ENCODE measurements at places on chromosomes 2 and 18. TPM values are rescaled to one million over a fixed set of nuclear protein-coding genes. Genes with fewer than 3 reads are reported as not detected.

DNA sequence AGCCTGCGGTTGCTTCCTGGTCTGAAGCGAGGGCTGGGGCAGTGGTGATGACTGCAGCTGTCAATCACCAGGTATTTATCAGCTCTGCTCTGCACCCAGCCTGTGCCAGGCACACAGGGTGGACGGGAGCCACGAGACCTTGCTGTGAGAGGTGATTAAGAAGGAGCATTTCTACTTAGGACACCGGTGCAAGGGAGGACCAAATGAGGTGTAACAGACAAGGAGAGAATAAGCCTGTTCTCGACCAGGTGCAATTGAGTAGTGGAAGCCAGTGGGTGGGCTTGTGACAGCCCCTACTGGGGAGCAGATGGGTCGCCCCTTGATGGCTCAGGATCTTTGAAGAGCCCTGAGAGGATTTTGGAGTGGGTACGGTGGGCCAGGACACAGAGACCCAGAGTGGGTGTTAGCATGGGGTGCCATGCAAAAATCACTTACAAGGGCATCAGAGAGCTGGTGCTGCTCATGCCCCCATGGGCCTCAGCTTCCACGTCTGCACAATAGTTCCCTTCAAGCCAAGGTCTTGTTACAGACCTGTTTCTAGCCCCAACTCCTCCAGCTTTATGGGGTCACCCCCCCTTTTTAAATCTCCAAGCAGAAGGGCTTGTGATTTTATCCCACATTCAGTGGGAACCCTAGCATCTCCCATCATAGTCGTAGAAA is 24.6 kb downstream of the GPR55 start:
- no peak overlapping the region for H3K4me3 ChIP-seq
- H3K27me3 ChIP-seq, result no peaks in the 10 kb centered on the region
- H3K4me1 ChIP-seq, result peaks cover 15% of the 10 kb centered on the region
- H3K36me3 ChIP-seq, result no peaks in the 10 kb centered on the region

DNA sequence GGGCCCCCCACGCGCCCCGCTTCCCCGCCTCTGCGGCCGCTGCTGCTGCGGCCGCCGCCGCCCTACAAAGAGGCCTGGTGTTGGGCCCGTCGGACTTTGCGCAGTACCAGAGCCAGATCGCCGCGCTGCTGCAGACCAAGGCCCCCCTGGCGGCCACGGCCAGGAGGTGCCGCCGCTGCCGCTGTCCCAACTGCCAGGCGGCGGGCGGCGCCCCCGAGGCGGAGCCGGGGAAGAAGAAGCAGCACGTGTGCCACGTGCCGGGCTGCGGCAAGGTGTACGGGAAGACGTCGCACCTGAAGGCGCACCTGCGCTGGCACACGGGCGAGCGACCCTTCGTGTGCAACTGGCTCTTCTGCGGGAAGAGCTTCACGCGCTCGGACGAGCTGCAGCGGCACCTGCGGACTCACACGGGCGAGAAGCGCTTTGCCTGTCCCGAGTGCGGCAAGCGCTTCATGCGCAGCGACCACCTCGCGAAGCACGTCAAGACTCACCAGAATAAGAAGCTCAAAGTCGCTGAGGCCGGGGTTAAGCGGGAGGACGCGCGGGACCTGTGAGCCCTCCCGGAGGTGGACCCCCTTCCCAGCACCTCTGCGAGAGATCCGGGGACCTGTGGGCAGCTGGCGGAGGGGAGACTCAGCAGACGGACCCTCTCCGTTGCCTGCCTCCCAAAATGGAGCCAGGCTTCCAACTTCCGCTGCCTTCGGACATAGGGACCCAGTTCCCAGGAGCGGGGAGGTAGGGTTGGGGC is 1.9 kb downstream of the SP5 start:
- peak overlapping the region; percentile 75 for H3K4me3 ChIP-seq
- no peaks in the 10 kb centered on the region for H3K4me1 ChIP-seq
- peaks cover 59% of the 10 kb centered on the region for H3K27me3 ChIP-seq
- H3K27ac ChIP-seq, result no peak overlapping the region
- DNase-seq, result peak; percentile 86
- H3K36me3 ChIP-seq, result no peaks in the 10 kb centered on the region

DNA sequence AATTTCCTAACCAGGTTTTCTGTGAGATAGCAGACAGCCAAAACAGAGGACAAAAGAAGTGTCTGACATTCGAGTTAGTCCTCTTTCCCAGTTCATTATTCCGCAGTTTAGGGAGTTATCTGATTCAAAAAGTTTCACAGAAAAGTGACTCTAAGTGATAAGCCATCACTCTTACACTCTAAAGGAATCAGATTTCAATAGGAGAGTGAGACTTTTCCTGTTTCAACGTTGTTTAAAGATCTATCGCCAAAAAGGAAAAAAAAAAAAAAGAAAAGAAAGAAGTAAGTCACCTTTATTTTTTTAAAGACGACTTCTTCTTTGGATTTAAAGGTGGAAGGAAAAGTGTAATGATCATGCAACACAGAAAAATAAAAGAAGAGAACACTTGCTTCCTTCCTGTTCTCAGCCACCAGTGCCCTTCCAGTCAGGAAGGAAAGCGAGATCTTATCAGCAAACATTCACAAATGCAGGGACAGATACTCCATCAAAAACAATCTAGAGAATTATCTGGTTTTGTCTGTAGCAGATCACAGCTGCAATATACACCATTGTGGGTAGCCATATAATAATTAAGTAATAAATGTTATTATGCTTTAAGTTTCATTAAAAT is 49.8 kb downstream of the TFPI start:
- H3K36me3 ChIP-seq, result peaks cover 9% of the 10 kb centered on the region
- no peak overlapping the region for H3K4me3 ChIP-seq
- no peak for DNase-seq
- no peaks in the 10 kb centered on the region for H3K4me1 ChIP-seq

GRCh38 chr18:76232779-76233178 is 262.3 kb downstream of the ZNF516 start:
- H3K4me1 ChIP-seq, result no peaks in the 10 kb centered on the region
- no peak overlapping the region for H3K27ac ChIP-seq
- 0 out of 2 replicates have a peak, but pooled peaks cover under 1% of the 10 kb centered on the region for H3K36me3 ChIP-seq
- no peak overlapping the region for H3K4me3 ChIP-seq

DNA sequence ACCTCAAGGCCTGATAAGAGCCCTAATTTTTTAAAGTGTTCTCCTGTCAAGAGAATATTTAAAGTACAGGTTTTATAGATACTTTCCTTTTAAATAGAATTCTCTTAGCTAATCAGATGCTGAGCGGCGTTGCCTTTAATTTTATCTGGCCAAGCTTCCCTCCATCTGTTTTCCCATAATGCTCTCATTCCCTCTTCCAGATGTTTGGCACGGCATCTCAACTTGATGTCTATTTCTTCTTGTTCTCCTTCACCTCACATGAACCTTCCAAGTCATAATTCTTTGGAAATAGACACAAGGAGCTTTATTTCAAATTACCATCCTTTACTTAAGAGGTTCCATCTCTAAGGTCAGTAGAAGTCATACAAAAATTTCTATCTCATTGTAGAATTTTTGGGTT is 76.1 kb upstream of the CPO start:
- H3K27ac ChIP-seq, result no peak overlapping the region
- peaks cover 2% of the 10 kb centered on the region for H3K36me3 ChIP-seq
- peaks cover 6% of the 10 kb centered on the region for H3K4me1 ChIP-seq
- no peaks in the 10 kb centered on the region for H3K27me3 ChIP-seq
- H3K4me3 ChIP-seq, result no peak overlapping the region

DNA sequence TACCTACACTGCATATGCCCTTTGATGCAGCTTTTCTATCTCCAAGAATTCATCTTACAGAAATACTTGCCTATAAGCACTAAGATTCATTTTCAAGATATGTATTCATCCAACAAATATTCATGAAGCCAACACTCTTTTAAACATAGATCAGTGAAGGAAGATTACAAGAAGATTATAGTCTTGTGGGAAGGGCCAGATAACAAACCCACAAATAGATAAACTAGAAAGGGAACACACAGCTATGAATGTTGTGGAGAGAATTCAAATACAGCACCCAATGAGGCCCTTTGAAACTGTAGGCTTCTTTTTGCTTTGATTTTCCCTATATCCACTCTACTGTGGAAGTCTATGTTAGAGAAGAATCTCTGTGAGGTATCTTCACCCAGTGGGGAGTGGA is 186.7 kb upstream of the RBMS1 start:
- no peaks in the 10 kb centered on the region for H3K27me3 ChIP-seq
- H3K4me1 ChIP-seq, result no peaks in the 10 kb centered on the region
- H3K4me3 ChIP-seq, result no peak overlapping the region

- H3K27ac ChIP-seq, result no peak overlapping the region
- no peak for DNase-seq
- H3K36me3 ChIP-seq, result peaks cover 6% of the 10 kb centered on the region
- no peak overlapping the region for H3K4me3 ChIP-seq
Observed at GRCh38 chr18:24114924-24115549, 23.8 kb upstream of the CABYR start.

DNA sequence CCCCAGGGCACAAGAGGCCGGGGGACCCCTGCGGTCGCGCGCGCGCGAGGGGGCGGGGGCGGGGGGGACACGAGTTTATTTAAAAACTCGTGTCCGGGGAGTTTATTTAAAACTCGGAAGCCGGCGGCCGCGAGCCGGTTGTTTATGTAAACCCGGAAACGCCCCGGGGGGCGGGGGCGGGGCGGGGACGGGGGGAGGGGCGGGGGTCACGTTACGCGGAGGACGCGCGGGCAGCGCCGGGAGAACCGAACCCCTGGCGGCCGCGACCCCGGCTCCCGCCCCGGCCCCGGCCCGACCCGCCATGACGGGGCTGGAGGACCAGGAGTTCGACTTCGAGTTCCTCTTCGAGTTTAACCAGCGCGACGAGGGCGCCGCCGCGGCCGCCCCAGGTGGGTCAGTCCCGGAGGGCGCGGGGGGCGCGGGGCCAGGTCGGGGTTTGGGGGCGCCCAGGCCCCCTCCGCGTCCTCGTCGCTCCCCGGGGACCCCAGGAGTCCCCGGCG is 4.4 kb downstream of the NFATC1 start:
- no peak overlapping the region for H3K4me3 ChIP-seq
- H3K36me3 ChIP-seq, result no peaks in the 10 kb centered on the region
- H3K27me3 ChIP-seq, result peaks cover 33% of the 10 kb centered on the region
- DNase-seq, result no peak
- H3K27ac ChIP-seq, result no peak overlapping the region
- no peaks in the 10 kb centered on the region for H3K4me1 ChIP-seq

GRCh38 chr2:127634066-127634617 is 11.8 kb upstream of the GPR17 start:
- DNase-seq, result no peak
- H3K36me3 ChIP-seq, result no peaks in the 10 kb centered on the region
- no peaks in the 10 kb centered on the region for H3K4me1 ChIP-seq

GRCh38 chr18:61738042-61738441 is 154.8 kb downstream of the RNF152 start:
- DNase-seq, result no peak
- no peak overlapping the region for H3K4me3 ChIP-seq
- no peaks in the 10 kb centered on the region for H3K4me1 ChIP-seq
- H3K27ac ChIP-seq, result no peak overlapping the region

GRCh38 chr2:101111917-101112771 is 39.0 kb downstream of the TBC1D8 start:
- no peak for DNase-seq
- no peak overlapping the region for H3K4me3 ChIP-seq
- no peak overlapping the region for H3K27ac ChIP-seq

DNA sequence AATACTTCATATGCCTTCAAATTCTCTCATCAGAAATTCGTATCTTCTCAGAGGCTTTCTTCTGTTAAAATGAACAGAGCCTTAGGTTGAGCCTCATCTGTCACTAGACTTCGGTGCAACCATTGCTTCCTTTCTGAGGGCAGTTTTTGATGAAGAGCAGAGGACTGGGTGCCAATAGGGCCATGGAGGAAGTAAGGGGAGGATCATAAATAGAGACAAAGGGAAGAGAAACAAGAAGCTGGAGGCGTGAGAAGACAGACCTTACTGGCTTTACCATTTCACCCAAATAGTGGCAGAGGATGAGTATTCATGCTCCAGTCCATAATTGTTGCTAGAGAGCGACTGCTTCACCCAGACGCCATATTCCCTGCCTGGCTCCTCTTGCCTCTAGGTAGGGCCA is 215.6 kb upstream of the PKDCC start:
- H3K27ac ChIP-seq, result no peak overlapping the region
- H3K36me3 ChIP-seq, result no peaks in the 10 kb centered on the region
- no peak for DNase-seq
- H3K27me3 ChIP-seq, result no peaks in the 10 kb centered on the region
- no peak overlapping the region for H3K4me3 ChIP-seq
- H3K4me1 ChIP-seq, result no peaks in the 10 kb centered on the region

DNA sequence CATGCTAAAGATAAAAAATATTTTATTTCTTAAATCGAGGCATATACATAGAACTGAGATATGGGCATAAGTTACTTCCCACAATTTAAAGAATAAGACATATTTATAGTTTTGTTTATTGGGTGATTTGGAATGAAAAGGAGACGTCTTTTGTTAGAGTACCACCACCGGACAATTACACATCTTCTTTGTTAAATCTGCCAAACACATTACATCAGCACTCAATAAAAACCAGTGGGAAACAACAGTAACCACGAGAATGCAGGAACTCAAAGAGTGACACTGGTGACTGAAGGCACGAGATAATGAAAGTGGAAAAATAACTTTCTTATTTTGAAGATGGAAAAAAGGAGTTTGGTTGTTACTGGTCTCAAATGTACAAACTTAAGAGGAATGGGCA is 92.6 kb upstream of the TFCP2L1 start:
- no peak overlapping the region for H3K4me3 ChIP-seq
- H3K27ac ChIP-seq, result no peak overlapping the region
- H3K4me1 ChIP-seq, result no peaks in the 10 kb centered on the region
- H3K36me3 ChIP-seq, result peaks cover 61% of the 10 kb centered on the region
- no peak for DNase-seq

DNA sequence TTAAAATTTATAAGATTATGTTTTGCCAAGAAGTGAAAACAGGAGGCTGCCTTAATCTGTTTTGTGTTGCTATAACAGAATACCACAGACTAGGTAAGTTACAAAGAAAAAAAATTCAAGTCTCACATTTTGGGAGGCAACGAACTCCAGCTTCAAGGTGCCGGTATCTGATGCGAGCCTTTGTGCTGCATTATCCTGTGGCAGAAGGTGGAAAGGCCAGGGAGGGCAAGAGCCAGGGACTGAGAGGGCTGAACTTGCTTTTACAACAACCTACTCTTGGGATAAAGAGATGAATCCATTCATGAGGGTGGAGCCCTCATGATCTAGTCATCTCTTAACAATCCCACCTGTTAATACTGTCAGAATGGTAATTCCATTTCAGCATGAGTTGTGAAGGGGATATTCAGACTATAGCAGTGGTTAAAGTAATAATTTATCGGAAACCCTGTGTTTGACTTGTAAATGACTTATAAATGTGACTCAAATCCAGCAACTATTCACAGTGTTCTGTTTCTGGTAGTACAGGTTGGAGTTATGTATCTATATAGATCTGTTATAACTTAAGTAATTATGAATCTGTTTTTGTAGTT is 3.7 kb downstream of the MTX2 start:
- DNase-seq, result no peak
- H3K27ac ChIP-seq, result no peak overlapping the region
- H3K36me3 ChIP-seq, result no peaks in the 10 kb centered on the region
- no peaks in the 10 kb centered on the region for H3K27me3 ChIP-seq

GRCh38 chr2:127656569-127657231 is 10.7 kb downstream of the GPR17 start:
- no peak for DNase-seq
- H3K27me3 ChIP-seq, result no peaks in the 10 kb centered on the region
- H3K27ac ChIP-seq, result no peak overlapping the region
- H3K4me3 ChIP-seq, result no peak overlapping the region
- no peaks in the 10 kb centered on the region for H3K4me1 ChIP-seq

The SERPINB10 gene
- not detected for total RNA-seq

The DTNA gene
- 27.8 TPM for total RNA-seq

The FAM161A gene
- total RNA-seq, result 13.3 TPM

The PCARE gene
- total RNA-seq, result not detected

The ST6GAL2 gene
- total RNA-seq, result 7.6 TPM

All from H9 (cell line).